ENCODE measurements at places on chromosomes 1 and 21.

- no peak for DNase-seq
Measured at GRCh38 chr1:5691795-5692509, 300.3 kb downstream of the NPHP4 start.

DNA sequence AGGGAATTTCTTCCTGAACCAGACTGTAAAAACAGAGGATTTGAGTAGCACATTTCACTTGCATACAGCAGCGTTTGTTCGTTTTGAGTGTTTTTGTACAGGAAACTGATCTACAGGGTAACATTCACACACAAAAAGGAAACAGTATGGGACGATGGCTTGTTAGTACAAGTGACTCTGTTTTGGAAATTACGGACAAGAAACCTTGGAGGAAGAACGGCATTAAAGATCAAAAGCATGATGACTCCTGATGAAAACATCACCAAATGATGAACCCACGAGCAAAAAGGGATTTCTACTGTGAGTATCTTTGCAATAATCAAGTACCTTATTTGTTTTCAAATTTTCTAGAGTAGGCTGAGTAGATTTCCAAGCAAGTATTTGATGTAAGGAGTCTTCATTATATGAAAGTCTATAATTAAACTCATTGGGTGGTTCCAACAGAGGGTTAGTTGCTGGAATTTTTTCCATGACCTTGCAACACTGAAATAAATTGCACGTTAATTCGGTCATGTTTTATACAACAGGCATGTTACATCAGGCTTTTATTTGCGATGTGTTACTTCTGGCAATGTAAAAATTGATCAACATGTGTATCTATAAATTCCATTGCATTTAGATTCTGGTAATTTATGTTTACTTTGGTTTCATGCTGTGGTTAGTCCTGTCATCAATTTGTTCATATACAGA is 76.7 kb upstream of the KCNK2 start:
- DNase-seq = no peak

DNA sequence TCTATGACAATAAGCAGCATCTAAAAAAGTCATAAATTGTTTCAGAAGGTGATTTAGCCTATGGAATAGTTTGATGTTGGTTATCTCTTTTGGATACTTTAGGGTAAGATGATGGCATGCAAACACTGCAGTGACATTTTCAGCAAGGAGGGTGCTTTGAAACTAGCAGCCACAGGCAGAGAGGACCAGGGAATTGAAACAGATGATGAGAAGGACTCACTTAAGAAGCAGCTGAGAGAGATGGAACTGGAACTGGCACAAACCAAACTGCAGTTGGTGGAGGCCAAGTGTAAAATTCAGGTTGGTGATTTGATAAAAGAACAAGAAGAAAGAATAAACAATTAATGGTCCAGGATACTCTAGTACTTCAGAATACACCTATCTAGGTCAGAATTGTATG is 11.2 kb upstream of the CACYBP start:
- DNase-seq = no peak

DNA sequence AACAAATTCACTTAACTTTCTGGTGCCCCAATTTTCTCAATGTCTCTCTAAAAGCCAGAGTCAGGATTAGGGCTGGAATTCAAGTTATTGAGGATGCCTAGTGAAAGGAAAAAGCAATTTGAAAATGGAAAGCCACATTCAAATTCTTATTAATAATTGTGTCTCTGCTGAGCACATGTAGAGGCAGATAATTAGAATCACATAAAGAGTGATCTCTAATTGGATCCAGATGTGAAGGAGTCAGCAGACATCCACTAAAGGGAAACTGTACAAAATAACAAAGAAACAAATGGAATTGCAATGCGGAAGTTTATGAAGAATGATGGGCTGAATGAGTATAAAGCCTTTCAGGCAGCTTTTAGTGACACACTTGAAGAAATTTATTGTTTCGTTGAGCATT is 482.6 kb downstream of the TTLL7 start:
- no peak for DNase-seq

GRCh38 chr1:86176226-86176625 is 19.7 kb upstream of the COL24A1 start:
- DNase-seq = no peak

GRCh38 chr1:204545881-204546280 is 29.7 kb downstream of the MDM4 start:
- no peak for DNase-seq

DNA sequence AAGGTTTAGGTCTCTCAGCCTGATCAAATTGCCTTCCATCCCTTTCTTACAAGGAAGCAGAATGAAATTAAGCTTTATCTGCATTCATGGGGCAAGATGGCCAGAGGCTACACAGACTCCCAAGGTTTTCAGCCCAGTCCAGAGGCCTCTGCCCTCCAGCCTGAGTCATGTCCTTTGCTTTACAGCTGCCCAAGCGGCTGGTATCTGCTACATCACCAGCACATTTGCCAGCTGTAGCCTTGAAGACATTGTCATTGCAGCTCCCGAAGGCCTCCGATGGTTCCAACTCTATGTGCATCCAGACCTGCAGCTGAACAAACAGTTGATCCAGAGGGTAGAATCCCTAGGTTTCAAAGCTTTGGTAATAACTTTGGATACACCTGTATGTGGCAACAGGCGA is 16.0 kb downstream of the HAO2 start:
- DNase-seq = no peak

- no peak for DNase-seq
Measured at GRCh38 chr1:68116643-68117235, 66.3 kb upstream of the DIRAS3 start.

- no peak for DNase-seq
Measured at GRCh38 chr1:62208970-62209369, 14.3 kb downstream of the L1TD1 start.

Measured in amniotic stem cell (primary cell).